ENCODE measurements at places on chromosomes 6 and 20. TPM values are rescaled to one million over a fixed set of nuclear protein-coding genes. Genes with fewer than 3 reads are reported as not detected.

The PTGIS gene
- 18.4 TPM for total RNA-seq

The RIMS1 gene
- total RNA-seq = 63.9 TPM

The DLL1 gene
- total RNA-seq = 10.4 TPM

GRCh38 chr6:16302721-16303552, 64.5 kb downstream of the GMPR start:
- no peak for DNase-seq

DNA sequence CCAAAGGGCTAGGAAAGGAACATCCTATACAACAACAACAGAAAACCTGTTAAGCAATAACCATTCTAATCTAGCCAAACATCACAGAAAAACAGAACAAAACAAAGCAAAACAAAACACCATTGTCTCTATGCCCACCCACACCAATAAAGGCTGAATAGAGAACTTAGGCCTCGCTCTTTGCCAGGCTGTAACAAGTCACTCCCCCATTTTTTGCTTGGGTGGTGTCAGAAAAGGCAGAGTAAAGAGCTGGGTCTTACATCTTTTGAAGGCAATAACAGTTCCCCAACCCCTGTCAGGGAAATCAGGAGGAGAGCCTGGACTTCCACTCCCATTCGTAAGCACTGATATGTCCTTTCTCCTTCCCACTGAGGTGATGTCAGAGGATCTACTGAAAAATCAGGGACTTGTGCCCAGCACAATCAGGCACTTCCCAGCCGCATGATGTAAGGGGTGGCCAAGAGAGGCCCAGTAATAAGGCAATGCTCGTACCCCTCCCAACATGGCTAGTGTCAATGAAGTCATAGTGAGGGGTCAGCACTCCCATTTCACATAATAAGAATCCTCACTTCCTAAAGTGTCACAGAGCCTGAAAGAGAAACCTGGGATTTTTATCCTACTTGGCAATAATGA, 31.0 kb downstream of the THEMIS start:
- no peak for DNase-seq

DNA sequence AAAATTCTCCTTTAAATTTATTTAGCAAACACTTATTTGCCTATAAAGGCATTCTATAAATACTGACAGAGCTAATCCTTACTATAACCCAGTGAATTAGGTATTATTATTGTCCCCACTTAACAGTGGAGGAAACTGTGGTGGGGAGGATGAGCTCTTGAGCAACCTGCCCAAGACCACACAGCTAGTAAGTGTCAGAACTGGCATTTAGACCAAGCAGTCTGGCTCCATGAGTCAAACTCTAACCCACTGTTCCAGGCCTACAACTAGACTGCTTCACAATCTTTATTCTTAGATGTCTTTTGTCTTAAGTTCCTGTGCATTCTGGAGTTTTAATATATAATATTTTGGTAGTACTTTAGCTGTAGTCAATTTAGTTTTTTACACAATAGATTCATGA, 530.8 kb downstream of the BCKDHB start:
- no peak for DNase-seq

- DNase-seq = no peak
Measured at GRCh38 chr6:36596356-36596755, 2.2 kb downstream of the SRSF3 start.

DNA sequence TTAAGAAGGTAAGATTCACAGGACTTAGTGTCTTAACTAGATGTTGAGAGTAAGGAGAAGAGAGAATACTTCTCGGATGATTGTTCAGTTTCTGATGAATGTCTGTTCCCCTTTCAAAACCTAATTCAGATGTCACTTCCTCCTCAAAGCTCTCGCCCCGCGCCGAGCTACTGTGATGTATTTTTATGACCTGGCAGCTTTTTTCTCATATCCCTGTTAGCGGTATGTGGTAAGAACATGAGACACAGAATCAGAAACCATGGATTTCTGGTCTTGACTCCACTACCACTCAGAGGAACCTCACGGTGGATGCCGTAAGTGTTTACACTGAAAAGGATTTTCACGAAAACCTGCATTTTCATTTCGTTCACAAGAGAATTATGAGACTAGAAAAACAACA, 48.4 kb downstream of the CEP43 start:
- DNase-seq = no peak
